Adrenal gland (tissue), 19 donors: ENCODE measurements at places on chromosomes 6 and 20.

GRCh38 chr6:148758492-148758891 lies 11.7 kb downstream of the UST start:
- DNase-seq, result peak; percentile 29

DNA sequence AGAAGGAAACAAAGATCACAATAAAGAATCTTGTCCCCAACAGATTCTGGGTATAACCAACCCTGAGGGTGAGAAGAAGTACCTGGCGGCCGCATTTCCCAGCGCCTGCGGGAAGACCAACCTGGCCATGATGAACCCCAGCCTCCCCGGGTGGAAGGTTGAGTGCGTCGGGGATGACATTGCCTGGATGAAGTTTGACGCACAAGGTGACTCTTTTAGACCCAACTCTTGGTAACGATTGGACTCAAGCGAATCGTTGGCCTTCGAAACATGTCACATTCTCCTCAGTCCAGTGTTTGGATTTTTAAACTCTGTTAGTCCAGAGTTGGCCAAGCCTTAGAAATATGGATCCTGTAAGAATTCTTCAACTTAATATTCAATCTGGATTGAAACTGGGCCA lies 2.6 kb downstream of the PCK1 start:
- DNase-seq, result no peak

GRCh38 chr6:56580271-56580670 lies 62.4 kb downstream of the DST start:
- no peak for DNase-seq

DNA sequence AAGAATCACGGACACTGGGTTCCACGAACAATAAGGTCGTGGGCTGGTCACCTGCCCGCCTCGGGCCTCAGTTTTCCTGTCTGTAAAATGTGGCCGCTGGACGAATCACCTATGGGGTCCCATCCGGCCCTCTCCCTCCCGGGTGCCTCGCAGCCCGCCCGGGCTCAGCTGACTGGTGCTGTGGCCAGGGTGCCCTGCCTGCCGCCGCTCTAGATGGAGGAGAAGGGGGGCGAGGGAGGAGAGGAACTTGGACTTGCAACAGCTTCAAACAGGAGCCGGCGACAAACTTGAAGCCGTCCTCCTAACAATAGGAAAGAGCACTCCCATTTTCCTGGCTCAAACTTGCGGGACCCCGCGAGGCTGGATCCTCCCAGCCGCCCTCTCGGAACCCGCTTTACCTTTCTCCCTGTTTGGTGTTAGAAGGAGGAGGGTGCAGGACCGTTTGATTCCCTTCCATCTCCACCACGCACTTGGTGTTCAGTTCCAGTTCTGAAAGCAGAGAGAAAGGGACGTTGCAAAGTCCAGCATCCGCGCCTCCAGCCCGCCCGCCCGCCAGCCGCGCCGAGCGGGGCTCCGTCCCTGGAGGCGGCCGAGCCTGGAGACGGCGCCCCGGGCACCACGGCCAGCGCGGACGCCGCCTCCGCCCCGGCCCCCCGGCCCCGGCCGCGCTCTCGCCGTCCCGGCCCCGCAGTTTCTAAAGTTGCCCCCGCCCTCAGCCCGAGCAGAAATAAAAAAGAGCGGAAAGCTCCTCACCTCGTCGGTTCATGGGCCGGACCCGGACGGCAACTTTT lies 584 bp downstream of the KIF13A start:
- peak; percentile 72 for DNase-seq
